NCI-H1694 (cell line): ENCODE measurements at places on chromosomes 6 and 20.

GRCh38 chr6:28864326-28864923 lies 59.4 kb downstream of the TRIM27 start:
- DNase-seq: no peak

DNA sequence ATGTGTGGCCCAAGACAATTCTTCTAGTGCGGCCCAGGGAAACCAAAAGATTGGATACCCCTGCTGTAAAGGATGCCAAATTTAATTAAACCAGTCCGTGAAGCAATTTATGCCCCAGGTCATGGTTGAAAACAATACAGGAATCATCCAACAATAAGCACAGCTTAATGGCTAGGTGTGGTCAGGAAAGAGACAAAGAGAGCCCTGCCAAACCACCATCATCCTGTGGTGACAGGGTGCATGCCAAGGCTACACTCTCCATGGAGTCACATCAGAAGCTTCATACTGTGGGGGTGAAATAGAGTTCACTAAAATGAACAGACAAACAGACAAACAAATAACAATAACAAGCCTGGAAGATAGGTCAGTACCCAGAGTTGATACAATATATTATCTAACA lies 62.7 kb downstream of the DZANK1 start:
- no peak for DNase-seq

- no peak for DNase-seq
Observed at GRCh38 chr6:82690283-82690682, 326.7 kb downstream of the TPBG start.

DNA sequence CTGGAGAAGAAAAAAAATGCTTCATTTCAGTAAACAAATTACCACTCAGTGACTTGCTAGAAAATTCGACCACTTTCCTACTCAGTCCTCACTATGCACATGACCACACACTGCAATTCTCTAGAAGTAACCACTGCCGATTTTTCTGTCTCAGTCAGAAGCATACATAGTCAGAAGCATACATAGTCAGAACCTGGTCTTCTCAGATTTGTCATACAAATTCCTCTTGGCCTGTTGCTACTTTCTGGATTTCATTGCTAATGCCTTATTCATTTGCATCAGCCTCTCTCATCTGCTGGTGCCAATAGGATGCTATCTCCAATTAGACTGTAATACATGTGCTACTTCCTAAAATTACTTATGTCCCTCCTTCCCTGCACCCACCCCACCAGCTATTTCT lies 10.2 kb upstream of the KIF16B start:
- no peak for DNase-seq

- DNase-seq: no peak
Observed at GRCh38 chr6:13681305-13682061, 30.2 kb downstream of the RANBP9 start.
